ENCODE measurements at places on chromosomes 12 and 14.
A peak's percentile ranks its signal among the peaks of the same experiment; 100 is the strongest.

- H3K27ac ChIP-seq: no peak overlapping the region
- no peaks in the 10 kb centered on the region for H3K36me3 ChIP-seq
- H3K4me3 ChIP-seq: no peak overlapping the region
- H3K4me1 ChIP-seq: no peaks in the 10 kb centered on the region
These were observed 79.5 kb downstream of the PRIMA1 start for GRCh38 chr14:93708800-93709199.

GRCh38 chr12:805022-805632 is 52.7 kb downstream of the WNK1 start:
- H3K4me3 ChIP-seq: no peak overlapping the region
- H3K36me3 ChIP-seq: no peaks in the 10 kb centered on the region
- H3K27ac ChIP-seq: no peak overlapping the region
- H3K27me3 ChIP-seq: no peaks in the 10 kb centered on the region

DNA sequence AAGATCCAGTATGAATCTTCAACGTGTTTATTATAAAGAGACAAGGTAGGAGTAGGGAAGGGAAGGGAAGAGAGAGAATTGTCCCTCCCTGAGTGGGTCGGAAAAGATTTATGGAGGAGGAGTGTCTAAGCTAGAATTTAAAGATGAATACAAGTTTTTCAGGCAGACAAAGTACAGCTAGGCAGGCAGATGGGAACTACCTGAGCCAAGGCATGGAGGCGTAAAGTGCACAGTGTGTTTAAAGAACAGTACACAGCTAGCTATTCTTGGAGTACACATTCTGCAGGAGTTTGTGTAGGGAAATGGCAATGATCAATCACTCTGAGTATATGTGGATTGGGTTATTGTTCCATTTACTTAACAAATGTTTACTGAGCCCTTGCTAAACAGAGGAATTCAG is 20.1 kb downstream of the PLEKHG7 start:
- no peak overlapping the region for H3K27ac ChIP-seq
- H3K4me1 ChIP-seq: no peaks in the 10 kb centered on the region
- no peaks in the 10 kb centered on the region for H3K36me3 ChIP-seq
- no peak for DNase-seq

DNA sequence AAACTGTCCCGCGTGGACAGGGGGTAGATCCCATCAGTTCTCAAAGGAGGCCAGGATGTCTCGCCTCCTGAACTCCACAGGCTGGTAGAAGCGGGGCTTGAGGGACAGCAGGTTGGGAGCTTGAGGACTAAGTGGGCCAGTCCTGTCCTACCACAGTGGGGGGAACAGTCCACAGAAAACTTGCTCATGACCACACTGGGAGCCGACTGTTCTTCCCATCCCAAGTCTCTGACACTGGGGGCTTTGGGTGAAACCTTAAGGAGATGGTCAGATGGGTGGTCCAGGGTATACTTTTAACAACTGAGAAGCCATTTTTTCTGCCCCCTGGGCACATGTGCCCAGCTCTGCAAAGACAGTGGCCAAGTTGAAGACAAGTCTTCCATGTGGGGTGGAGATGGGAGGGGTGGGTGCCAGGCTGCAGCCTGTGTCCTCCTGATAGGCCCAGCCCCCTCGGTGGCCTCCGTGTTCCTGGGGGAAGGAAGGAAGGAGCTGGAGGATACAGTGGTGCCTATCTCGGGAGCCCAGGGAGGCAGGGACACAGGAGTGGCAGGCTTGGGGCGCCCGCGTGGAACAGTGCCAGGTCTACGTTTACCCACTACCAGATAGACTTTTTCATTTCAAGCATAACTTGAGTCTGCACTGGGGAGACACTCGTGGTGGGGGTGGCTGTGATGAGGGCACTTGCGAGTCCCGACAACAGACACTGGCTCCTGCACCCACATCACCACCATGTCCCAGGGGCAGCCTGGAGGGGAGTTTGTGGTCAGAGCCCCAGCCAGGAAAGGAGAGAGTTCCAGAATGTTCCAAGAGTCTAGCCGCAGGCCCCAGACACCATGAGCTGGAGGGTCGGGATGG is 14.7 kb downstream of the RHOF start:
- peaks cover 21% of the 10 kb centered on the region for H3K4me1 ChIP-seq
- no peak overlapping the region for H3K27ac ChIP-seq
- no peak overlapping the region for H3K4me3 ChIP-seq
- H3K27me3 ChIP-seq: no peaks in the 10 kb centered on the region
- H3K36me3 ChIP-seq: no peaks in the 10 kb centered on the region

- H3K4me3 ChIP-seq: no peak overlapping the region
- H3K27ac ChIP-seq: no peak overlapping the region
- no peaks in the 10 kb centered on the region for H3K4me1 ChIP-seq
- peaks cover 21% of the 10 kb centered on the region for H3K27me3 ChIP-seq
- no peak for DNase-seq
These were observed 16.6 kb upstream of the KLRF1 start for GRCh38 chr12:9810671-9811070.

- no peaks in the 10 kb centered on the region for H3K36me3 ChIP-seq
- H3K27ac ChIP-seq: no peak overlapping the region
- no peak overlapping the region for H3K4me3 ChIP-seq
- peaks cover 17% of the 10 kb centered on the region for H3K4me1 ChIP-seq
These were observed 11.9 kb upstream of the SH2B3 start for GRCh38 chr12:111393700-111394300.

DNA sequence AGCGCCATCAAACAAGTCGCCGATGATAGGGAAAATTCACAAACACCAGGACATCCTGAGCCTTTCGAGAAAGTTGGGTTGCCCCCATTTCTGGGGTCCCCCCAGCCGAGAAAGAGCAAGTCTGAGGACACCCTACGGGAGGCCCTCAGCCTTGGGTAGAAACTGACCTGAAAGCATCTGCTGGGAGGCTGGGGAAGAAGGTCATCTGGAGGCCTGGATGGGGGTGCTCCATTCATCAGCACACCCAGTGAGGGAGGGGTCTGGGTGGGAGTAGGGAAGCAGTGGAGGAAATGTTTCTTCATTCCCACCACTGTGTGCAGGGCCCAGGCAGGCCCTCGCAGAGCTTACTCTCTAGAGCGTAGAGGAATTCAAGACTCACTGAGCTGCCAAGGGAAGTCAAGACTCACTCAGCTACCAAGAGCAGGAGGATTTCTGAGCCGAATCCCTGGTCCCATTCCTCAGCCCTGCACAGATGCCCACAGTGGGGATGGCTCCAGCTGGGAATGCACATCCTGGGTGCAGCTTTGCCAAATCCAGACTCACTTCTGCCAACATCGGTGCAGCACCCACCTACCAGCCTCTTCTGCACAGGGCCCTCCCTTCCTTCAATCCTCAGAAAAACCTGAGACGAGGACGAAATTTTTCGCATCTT is 38.1 kb downstream of the DIO3 start:
- H3K4me3 ChIP-seq: no peak overlapping the region
- no peaks in the 10 kb centered on the region for H3K27me3 ChIP-seq
- H3K36me3 ChIP-seq: no peaks in the 10 kb centered on the region
- no peaks in the 10 kb centered on the region for H3K4me1 ChIP-seq
- peak; percentile 62 for DNase-seq

- H3K4me1 ChIP-seq: peaks cover 11% of the 10 kb centered on the region
- no peak overlapping the region for H3K4me3 ChIP-seq
- H3K27me3 ChIP-seq: no peaks in the 10 kb centered on the region
- DNase-seq: no peak
- H3K27ac ChIP-seq: no peak overlapping the region
- H3K36me3 ChIP-seq: no peaks in the 10 kb centered on the region
These were observed 8.4 kb upstream of the CALM1 start for GRCh38 chr14:90388437-90388836.

GRCh38 chr14:53953002-53953827 is 3.4 kb downstream of the BMP4 start:
- peak overlapping the region; percentile 95 for H3K4me3 ChIP-seq
- H3K27me3 ChIP-seq: peaks cover 17% of the 10 kb centered on the region
- H3K4me1 ChIP-seq: peaks cover 44% of the 10 kb centered on the region
- DNase-seq: peak; percentile 94
- peak overlapping the region; percentile 92 for H3K27ac ChIP-seq
- H3K36me3 ChIP-seq: peaks cover 15% of the 10 kb centered on the region

GRCh38 chr12:16323638-16324037 is 23.8 kb upstream of the MGST1 start:
- DNase-seq: no peak
- H3K27me3 ChIP-seq: no peaks in the 10 kb centered on the region
- no peaks in the 10 kb centered on the region for H3K36me3 ChIP-seq
- H3K4me1 ChIP-seq: peaks cover 5% of the 10 kb centered on the region

DNA sequence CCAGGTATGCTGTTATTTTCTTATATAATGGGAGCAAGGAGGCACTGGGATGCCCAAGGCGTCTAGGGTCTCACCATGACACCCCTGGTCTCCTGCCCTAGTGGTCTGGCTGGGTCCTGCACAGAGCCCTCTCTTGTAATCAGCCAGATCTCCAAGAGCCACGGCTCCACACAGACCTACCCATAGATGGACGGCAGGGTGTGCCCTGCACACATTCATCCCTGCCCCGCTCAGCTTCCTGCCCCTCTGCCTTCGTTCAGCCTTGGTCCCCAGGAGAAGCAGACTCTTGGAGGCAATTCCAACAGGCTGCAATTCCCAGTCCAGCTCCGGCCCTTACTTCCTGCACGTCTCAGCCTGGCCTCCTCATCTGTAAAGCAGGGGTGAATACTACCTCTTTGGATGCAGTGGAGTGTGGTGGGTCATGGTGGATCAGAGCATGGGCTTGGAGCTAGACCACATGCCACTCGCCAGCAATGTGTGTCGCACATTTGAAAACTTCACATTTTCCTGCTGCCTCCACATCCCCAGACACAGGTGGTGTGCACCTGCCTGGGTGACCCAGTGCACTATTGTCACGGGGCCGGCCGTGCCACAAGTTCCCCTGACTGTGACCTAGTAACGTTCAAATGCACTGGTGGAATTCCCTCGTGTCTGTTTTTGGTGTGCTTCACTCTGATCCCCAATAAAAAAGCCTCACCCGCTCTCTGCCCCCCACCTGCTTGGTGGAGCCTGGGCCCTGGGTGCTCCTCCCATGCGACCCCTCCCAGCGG is 171.1 kb upstream of the PRMT8 start:
- H3K36me3 ChIP-seq: no peaks in the 10 kb centered on the region
- no peak for DNase-seq
- H3K27me3 ChIP-seq: peaks cover 64% of the 10 kb centered on the region
- peaks cover 8% of the 10 kb centered on the region for H3K4me1 ChIP-seq

DNA sequence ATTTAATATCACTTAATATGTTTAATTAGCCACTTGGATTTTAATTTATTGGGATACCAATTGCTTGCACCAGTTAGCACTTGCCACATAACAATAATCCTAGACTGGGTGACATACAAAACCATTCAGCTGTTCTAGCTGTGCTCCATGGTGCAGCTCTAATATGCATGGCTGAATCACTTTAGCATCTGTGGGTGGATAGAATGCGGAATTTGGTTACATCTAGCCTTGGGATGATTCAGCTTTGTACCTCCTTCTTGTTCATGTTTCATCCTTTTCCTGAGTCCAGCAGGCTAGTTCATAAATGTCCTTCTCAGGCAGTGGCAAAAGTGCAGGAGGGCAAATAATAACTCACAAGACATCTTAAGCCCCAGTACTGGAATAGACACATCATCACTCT is 1263.0 kb downstream of the LRFN5 start:
- no peaks in the 10 kb centered on the region for H3K36me3 ChIP-seq
- H3K4me1 ChIP-seq: no peaks in the 10 kb centered on the region
- no peaks in the 10 kb centered on the region for H3K27me3 ChIP-seq
- no peak overlapping the region for H3K27ac ChIP-seq
- no peak for DNase-seq

- peaks cover 29% of the 10 kb centered on the region for H3K36me3 ChIP-seq
- no peaks in the 10 kb centered on the region for H3K27me3 ChIP-seq
- H3K4me1 ChIP-seq: peaks cover 33% of the 10 kb centered on the region
These were observed 67.2 kb downstream of the GNS start for GRCh38 chr12:64691795-64692583.

- no peaks in the 10 kb centered on the region for H3K27me3 ChIP-seq
- H3K36me3 ChIP-seq: peaks cover 6% of the 10 kb centered on the region
- no peak overlapping the region for H3K4me3 ChIP-seq
- H3K27ac ChIP-seq: no peak overlapping the region
- no peaks in the 10 kb centered on the region for H3K4me1 ChIP-seq
These were observed 381.5 kb downstream of the ALG10 start for GRCh38 chr12:34403706-34404376.

- no peak for DNase-seq
- no peaks in the 10 kb centered on the region for H3K27me3 ChIP-seq
- H3K4me1 ChIP-seq: no peaks in the 10 kb centered on the region
- no peaks in the 10 kb centered on the region for H3K36me3 ChIP-seq
- H3K4me3 ChIP-seq: no peak overlapping the region
These were observed 106.4 kb upstream of the SYT10 start for GRCh38 chr12:33546004-33546403.

GRCh38 chr12:68585966-68586365 is 24.7 kb upstream of the RAP1B start:
- no peak for DNase-seq
- no peaks in the 10 kb centered on the region for H3K4me1 ChIP-seq
- no peak overlapping the region for H3K27ac ChIP-seq
- H3K36me3 ChIP-seq: no peaks in the 10 kb centered on the region
- H3K4me3 ChIP-seq: no peak overlapping the region

GRCh38 chr12:113467142-113467501 is 4.5 kb downstream of the LHX5 start:
- peaks cover 16% of the 10 kb centered on the region for H3K4me1 ChIP-seq
- H3K27me3 ChIP-seq: peaks cover 64% of the 10 kb centered on the region
- no peak overlapping the region for H3K27ac ChIP-seq
- no peak for DNase-seq
- no peak overlapping the region for H3K4me3 ChIP-seq

DNA sequence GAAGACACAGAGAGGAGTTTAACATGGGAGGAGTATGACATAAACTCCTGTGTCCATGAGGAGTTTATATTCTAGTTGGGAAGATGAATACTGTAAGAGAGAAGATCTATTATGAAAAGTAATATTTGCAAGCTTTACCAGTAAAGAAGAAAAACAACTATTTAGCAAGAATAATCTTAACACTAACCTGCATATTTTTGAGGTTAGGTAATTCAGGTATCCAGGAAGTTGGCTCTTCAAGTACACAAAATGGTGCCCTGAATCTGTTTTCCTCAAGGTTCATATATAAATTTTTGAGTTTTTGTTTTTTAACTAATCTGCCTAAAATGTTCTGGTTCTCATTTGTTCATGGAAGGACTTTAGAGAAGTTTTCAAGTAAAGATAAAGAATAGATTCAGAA is 33.9 kb upstream of the KCNMB4 start:
- DNase-seq: no peak
- no peak overlapping the region for H3K27ac ChIP-seq
- no peaks in the 10 kb centered on the region for H3K27me3 ChIP-seq

GRCh38 chr12:74801625-74802024 is 264.0 kb downstream of the ATXN7L3B start:
- no peak overlapping the region for H3K4me3 ChIP-seq
- no peak for DNase-seq
- H3K27ac ChIP-seq: no peak overlapping the region
- H3K4me1 ChIP-seq: no peaks in the 10 kb centered on the region
- peaks cover 4% of the 10 kb centered on the region for H3K27me3 ChIP-seq

DNA sequence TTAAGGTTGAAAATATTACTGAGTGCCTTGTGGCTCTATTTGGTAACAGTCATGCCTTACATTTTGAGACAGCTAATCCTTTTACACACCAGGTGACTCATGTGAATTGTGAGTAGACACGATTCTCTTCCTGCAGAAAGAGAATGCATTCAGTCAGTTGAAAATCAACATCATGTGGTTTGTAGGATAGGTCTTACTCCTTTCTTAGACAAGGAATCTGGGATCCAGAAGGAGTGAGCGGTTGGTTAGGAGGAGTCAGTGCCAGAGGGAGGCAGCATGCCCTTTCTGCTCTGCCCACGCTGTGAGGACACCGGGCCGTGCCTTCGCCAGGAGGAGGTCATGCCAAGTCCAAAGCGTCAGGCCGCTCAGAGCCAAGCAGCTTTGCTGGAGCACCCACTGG is 47.6 kb downstream of the TRAF3 start:
- no peak overlapping the region for H3K27ac ChIP-seq
- no peaks in the 10 kb centered on the region for H3K36me3 ChIP-seq
- H3K27me3 ChIP-seq: no peaks in the 10 kb centered on the region
- H3K4me3 ChIP-seq: no peak overlapping the region
